ENCODE measurements at places on chromosomes 3 and 15.

DNA sequence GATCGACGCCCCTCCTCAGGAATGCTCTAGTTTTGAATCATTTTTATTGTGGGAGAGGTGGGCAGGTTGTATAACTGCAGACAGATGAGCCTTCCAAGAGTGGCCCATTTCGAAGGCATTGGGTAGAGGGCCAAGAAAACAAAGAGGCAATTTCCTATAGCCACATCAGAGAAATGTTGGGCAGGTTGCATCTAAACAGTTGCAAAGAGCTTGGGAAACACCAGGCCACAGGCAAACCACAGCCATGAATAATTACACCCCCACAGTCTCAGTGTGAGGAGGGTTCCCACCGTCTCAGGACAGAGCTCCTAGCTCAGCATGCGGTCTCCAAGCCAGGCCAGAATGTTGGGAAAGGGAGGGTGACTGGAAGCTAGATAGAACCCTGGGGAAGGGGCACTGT, 257.3 kb downstream of the ABHD5 start:
- DNase-seq = no peak

- DNase-seq = no peak
Measured at GRCh38 chr3:41102053-41102556, 97.2 kb upstream of the CTNNB1 start.

DNA sequence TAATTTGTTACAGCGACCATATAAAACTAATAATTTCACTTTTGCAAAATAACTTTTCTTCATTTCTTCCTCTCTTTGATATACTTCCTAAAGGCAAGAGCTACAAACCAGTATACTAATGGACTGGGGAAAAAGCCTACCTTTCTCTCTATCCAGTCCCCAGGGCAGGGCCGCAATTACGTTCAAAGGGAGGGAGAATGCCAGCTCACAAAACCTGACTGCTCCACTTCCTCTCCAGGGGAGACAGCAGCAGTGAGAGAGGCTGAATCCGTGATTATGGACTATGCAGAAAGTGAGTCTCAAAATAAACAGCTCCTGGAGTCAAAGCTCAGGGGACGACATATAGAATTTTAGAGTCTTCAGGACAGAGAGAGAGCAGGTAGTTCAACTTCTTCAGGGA, 126.9 kb upstream of the HES1 start:
- no peak for DNase-seq

- no peak for DNase-seq
Measured at GRCh38 chr3:168162172-168162571, 66.4 kb upstream of the GOLIM4 start.

DNA sequence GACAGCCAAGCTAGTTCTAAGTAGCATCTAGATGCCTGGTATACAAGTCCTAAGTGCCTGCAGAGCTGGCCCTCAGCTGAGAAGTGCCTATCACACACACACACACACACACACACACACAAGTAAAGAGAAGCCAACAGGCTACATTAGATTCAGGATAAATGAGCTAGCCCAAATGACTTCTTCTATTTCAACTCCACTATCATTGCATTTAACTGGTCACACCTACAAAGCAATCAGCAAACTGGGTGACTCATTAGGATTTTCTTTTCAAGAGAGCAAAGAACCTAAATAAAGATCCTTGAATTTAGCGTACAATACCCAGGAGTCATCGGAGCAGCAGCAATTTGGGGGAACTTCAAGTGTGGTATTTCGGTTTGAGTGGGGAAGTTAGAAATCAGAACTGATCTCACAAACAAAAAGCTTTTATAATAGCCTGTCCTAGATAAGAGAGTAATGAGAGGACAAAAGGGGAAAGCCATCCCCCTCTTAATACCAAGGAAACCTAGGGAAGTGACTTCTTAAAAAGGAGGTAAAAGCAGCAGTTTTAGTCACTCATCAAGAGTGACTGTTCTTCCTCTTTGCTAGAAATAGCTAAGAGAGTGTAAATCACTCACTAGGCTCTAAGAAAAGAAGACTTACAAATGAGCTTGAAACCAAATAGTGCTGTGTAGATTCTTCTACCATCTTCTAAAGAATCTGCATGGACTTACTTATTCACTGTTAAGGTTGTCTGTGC, 112.7 kb downstream of the TNIK start:
- no peak for DNase-seq

DNA sequence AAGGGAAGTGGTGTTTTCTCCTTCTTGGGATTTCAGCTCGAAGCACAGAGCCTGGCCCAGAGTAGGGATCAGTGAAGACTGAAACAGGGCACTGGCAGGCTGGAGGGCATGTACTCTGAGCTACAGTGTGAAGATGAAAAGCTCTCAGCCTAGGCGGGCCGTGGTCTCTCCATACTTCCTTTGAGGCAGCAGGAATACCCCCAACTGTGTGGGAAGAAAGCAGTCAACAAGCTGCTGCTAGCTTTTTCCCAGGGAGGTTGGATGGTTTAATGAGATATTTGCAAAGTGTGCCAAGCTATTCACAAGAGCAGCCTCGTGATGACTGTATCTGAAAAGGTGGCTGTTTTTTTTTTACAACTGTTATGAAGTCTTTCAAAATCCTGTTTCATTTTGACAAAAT, 47.2 kb downstream of the NMNAT3 start:
- no peak for DNase-seq

DNA sequence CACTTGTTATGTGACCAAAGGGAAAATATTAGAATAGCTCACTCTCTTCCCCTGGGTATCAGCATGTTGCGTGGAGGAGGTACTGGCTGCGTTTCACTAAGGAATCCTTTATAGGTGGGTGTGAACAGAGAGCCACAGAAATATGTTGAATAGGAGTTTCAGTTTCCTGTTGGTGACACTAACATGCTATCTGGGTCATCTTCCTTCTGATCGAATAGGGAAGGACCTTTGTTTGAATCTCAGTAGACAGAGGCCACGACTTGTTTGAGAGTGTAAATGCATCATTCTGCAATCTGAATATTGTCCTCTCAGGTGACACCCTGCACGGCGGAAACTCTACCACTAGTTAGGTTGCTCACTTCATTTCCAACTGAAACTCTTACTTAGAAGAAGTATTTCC, 157.9 kb upstream of the SLC2A2 start:
- DNase-seq = no peak

GRCh38 chr15:52732551-52732950, 53.4 kb upstream of the ATOSA start:
- no peak for DNase-seq
